HAP-1 (cell line): ENCODE measurements at places on chromosomes 7 and 10.

- no peak for DNase-seq
These were observed 42.8 kb downstream of the MGMT start for GRCh38 chr10:129509835-129510234.

GRCh38 chr7:159083001-159083697 is 61.5 kb downstream of the VIPR2 start:
- no peak for DNase-seq

DNA sequence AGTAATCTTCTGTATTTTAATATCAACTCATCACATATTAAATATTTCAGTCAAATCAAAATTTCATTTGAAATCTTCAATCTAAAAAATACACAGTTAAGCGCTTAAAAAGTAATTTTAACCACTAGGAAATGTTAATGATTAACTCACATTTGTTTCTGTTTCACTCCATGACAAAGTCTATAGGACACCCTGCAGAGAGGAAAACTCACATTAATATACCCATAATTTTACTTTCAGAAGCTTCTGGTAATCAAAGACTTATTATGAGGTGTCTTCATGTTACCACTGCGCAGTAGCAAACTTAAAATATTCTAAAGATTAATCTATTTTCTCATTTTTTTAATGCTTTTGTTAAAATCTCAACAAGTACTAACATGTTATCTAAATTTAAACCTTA is 41.0 kb upstream of the ZNF518A start:
- DNase-seq, result no peak

GRCh38 chr7:78191475-78192079 is 393.0 kb downstream of the PHTF2 start:
- DNase-seq, result no peak

DNA sequence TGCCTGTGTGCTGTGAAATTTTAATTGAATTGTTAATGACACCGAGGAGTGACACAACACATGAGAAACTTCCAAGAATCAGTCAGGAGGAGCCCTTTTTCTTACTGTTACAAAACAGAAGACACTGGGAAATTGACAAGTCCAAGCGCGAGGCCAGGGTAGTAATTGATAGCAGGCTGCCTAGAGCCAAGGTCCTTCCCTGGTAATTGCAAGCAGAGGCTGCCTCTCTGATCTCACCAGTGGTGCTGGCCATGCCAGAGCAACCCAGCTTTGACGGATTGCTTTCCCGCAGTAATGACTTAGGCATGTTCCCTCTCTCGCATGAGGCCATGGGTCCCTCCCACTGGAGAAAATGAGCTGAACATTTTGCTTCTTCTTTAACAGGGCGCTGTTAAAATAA is 111.5 kb downstream of the LRMDA start:
- DNase-seq, result no peak

DNA sequence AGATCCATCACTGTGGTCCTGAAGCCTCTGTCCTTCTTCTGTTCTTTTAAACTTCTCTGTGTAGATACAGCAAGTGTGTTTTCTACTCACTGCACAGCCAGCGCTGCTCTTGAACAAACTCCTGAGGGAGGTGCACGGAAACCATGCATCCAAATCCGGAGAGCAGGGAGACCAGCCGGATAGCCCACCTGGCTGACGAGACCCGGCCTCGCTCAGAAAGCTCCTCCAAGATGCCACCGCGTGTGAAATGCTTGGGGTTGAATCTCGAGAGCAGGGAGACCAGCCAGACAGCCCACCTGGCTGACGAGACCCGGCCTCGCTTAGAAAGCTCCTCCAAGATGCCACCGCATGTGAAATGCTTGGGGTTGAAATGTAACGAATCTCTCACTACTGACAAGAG is 602.0 kb downstream of the PTPRN2 start:
- no peak for DNase-seq

DNA sequence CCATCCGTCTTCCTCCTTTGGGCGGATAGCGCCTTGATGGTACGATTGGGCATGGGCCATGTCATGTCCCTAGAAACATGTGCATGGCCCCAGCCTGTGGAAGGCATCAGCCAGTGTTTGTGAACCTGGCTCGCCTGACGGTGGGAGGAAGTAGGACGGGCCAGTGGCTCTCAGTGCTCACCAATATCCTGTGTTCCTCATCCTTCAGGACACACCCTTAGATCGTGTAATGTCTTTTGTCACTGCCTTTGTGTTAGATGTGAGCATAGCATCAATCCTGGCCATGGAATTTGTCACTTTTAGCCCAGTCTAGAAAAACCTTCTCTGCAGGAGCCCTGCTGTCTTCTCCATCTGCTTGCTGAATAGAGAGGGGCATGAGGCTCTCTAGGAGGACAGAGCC is 77.6 kb downstream of the PFKFB3 start:
- DNase-seq, result no peak

DNA sequence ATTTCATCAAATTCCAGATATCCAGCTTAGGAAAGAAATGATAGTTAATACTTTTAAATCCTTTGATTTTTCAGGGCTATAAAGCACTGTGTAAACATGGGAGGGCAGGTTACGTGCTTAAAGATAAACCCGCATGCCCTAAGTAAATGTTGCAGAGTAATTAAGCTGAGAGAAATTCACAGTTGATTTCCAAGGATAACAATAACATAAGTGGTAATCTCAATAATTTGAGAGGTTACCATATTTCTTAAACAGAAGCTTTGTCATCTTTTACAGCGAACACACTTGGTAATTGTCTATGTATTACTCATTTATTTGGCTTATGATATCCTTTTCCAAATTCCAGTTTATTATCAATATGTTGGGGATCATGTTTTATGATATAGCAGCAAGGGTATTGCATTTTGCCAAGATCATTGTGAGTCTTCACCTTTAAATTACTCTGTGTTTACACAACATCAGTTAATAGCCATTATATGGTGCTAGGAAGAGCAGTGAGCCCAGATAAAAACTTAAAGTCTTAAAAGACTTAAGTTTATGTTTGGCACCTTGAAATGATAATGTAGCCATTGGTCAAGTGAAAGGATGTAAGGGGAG is 15.4 kb downstream of the MGAM start:
- no peak for DNase-seq

GRCh38 chr10:1243486-1244234 is 187.5 kb downstream of the WDR37 start:
- no peak for DNase-seq

GRCh38 chr10:48495282-48496045 is 109.4 kb downstream of the ARHGAP22 start:
- no peak for DNase-seq

GRCh38 chr7:50657912-50658311 is 92.7 kb upstream of the DDC start:
- no peak for DNase-seq

DNA sequence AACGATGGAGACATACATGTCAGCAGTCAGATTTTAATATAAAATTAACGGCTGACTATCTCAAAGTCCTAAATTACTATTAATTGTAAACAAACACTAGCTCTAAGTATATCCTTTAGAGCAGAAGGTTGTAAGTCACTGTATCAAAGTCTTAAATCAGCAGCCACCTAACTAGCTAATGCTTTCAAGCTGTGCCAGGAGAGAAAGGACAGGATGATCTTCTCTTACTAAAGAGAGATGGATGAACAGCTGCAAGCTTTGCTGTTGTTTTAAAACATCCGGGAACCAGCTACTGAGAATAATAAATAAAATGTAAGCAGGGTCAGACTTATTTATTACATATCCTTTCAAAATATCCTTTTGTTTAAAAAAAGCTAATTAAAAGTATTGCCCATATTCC is 24.0 kb upstream of the ABLIM1 start:
- no peak for DNase-seq

- no peak for DNase-seq
These were observed 1111.0 kb downstream of the XPNPEP1 start for GRCh38 chr10:108812296-108812695.

DNA sequence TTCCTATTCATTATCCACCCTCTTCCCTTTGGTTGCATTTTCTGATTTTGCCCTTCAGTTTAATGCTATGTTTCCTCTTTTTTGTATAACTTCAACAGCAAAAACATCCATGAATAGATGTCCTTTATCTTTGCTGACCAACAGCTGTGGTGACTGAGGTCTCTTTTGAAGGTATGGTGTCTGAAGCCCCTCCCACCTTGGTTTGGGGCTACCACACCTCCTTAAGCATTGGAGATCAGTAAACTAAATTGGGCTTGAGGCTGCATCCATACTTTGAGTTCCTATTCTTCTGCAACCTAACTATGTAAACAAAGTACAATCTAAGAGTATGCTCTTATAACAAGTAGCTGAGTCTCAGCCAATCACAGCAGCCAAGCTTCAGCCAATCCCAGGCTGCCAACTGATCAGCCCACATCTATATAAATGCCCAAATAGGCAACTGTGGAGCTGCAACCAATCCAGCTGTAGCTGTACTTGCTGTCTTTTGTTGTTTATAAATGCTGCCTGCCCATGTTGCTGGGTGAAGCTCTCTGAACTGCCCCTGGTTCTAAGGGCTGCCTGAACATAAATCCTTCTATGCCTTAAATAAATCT is 69.4 kb upstream of the PDLIM1 start:
- no peak for DNase-seq

DNA sequence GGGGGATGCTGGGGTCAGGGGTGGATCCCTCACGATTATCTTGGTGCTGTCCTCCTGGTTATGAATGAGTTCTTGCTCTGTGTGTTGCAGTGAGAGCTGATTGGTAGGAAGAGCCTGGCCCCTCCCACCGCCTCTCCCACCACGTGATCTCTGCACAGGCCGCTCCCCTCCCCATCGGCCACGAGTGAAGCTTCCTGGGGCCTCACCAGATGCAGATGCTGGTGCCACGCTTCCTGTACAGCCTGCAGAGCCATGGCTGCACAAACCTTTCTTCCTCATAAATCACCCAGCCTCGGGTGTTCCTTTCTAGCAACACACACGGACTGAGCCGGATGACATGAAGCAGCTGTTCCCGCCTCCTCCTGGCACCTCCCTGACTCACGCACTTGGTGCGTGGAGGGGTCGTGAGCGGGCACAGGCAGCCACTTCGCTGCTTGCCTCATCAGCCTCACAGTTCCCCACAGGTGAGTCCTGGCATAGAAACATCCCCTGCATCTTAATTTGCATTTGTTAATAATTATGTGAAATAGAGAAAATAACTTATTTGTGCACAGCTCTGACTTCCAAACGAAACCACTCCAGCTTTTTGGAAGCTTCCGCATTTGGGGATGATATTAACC is 210.8 kb downstream of the ADARB2 start:
- no peak for DNase-seq

GRCh38 chr7:39317107-39317506 is 249.1 kb upstream of the YAE1 start:
- DNase-seq, result no peak

- no peak for DNase-seq
These were observed 23.5 kb downstream of the IMPDH1 start for GRCh38 chr7:128385988-128386925.

- no peak for DNase-seq
These were observed 137.3 kb upstream of the CCDC6 start for GRCh38 chr10:60043561-60044241.

- no peak for DNase-seq
These were observed 89.7 kb upstream of the RPA3 start for GRCh38 chr7:7808156-7808555.

- no peak for DNase-seq
These were observed 48.6 kb downstream of the CHST3 start for GRCh38 chr10:72012796-72013195.

- no peak for DNase-seq
These were observed 5.1 kb downstream of the ALOX5 start for GRCh38 chr10:45378914-45379726.

- DNase-seq, result peak; percentile 92
These were observed 15.1 kb downstream of the CYP3A43 start for GRCh38 chr7:99842926-99843325.

- DNase-seq, result no peak
These were observed 46.0 kb upstream of the HPS1 start for GRCh38 chr10:98492763-98493162.

DNA sequence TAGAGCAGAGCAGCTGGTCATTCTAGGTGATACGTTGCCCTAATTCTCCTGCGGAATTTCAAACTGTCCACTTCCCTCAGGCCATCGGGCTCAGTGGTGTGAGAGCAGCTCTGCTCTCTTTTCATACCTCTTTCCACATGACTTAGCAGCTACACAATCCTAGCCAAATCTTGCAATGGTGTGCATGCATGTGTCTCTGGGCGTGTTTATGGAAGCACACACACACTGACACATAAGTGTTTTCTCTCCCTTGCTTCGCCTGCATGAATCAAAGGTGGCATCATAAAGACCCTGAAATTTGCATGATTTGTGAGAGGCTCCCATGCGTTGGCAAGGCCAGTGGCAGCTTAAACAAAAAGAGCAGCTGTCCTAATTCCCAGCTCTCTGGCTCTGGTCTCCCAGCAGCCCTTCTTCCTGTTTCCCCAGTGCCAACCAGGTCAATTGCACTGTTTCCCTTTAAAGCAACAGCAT is 1189.5 kb downstream of the GATA3 start:
- DNase-seq, result no peak

GRCh38 chr7:4612939-4613841 is 68.9 kb upstream of the FOXK1 start:
- DNase-seq, result no peak

DNA sequence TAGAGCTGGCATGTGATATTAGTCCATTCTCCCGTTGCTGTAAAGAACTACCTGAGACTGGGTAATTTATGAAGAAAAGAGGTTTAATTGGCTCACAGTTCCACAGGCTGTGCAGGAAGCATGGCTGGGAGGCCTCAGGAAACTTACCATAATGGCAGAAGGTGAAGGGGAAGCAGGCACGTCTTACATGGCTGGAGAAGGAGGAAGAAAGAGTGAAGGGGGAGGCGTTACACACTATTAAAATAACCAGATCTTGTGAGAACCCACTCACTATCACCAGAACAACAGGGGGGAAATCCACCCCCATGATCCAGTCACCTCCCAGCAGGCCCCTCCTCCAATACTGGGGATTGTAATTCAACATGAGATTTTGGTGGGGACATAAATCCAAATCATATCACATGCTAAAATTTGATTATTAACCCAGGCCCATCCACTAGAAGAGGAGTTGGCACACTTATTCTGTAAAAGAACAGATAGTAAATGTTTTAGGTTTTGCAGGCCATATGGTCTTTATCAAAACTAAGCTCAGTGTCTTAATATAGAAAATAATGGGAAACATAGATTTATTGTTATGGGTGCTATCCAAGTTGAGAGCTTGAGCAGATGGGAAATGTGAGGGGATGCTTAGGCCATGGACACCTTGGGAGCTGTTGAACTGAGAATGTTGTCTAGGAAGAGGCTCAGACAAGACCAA is 18.6 kb upstream of the HK1 start:
- no peak for DNase-seq

DNA sequence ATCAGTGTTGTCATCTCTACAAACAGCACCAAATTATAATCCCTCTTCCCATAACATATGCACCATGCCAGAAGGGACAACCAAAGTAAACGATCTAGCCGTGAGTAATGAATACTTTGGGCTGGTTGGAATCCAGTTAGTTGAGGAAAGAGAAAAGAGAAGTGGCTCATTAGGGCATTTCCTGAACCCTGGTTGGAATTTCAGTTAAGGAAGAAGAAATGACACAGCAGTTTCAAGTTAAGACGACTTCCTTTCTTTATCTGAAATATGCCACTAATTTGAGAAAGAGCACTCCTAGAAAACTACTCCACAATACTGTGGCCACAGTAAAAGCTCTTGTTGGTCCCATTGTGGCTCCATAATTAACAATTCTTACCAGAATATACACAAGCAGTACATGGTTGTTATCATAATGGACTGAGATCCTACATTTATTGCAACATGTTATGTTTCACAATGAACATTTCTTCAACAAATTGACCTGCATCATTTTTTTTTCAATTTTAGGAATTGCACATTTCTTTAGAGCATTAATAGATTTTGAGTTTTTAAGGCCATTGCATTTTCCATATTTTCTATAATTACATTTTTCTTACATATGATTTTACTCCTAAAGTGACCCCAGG is at the start of gene TFEC:
TSS of gene TFEC (minus strand) at position 113 of the 626 bp plus-strand sequence. CDS start 46,322 bp downstream, outside the sequence.
- no peak for DNase-seq
